Activated T-cell treated with anti-CD3 and anti-CD28 coated beads for 48 hours (primary cell): ENCODE measurements at places on chromosomes 11 and 22.
A peak's percentile ranks its signal among the peaks of the same experiment; 100 is the strongest.

DNA sequence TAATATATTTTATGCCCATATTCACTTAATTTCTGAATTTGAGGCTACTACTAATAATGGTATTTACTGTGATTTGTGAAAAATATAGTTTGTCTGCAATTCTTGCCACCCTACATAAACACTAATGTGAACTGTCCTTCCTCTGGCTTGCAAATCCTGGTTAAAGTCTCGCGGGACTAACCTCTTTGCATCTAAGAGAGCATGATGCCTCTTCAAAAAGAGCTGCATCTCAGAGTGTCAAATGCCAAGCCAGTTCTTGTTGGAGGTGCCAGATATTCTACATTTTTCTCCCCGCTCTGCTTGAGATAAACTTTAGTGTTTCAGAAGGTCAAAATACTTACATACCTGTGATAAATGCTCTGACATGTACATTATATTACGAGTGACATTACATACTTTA lies 2.1 kb downstream of the ARHGAP42 start:
- DNase-seq: no peak

DNA sequence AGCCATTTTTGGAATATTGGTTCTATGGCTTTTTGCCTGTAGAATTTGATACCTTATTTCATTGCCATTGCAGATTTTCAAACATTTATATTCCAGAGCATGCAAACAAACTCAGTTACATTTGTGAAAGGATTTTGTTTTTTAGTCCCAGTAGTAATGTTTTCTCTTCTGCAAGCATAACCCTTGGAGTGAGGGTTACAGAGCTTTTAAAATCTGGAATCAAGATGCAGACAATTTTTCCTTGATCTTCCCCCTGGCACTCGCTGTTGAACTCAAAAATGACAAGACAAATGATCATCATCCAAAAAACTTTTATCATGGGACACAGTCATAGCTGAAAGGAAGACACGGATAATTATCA lies 20.8 kb downstream of the BBOX1 start:
- no peak for DNase-seq

GRCh38 chr11:92784331-92784730 lies 185.1 kb upstream of the MTNR1B start:
- no peak for DNase-seq

DNA sequence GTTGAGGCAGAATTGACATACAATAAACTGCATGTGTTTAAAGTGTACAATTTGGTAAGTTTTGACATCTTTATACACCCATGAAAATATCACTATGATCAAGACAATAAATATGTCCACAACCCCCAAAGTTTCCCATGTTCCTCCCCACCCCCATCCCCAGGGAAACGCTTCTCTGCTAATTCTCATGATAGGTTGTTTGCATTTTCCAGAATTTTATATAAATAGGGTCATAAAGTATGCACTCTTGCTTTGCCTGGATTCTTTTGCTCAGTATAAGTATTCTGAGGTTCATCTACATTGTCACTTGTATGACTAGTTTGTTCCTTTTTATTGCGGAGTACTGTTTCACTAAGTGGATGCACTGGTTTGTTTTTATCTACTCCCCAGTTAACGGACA lies 35.6 kb downstream of the MYEOV start:
- DNase-seq: no peak

DNA sequence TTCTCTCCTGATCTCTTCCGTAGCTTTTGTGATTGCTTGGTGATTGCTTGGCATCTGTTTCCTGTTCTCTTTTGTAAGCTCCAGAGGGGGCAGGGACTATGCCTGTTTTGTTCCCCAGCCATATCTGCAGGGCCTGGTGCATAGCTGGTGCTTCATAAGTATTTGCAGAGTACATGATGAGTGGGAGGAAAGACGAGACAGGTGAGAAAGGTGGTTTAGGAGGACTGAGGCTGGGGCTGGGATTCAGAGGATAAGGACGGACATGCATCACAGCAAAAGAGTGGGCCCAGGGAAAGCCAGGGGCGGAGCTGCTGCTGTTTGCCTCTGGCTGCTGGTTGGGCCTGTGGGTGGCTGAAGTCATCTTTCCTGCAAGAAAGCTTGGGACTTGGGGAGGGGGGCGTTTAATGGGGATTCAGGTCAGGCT lies 62.4 kb downstream of the DSCAML1 start:
- DNase-seq: no peak

DNA sequence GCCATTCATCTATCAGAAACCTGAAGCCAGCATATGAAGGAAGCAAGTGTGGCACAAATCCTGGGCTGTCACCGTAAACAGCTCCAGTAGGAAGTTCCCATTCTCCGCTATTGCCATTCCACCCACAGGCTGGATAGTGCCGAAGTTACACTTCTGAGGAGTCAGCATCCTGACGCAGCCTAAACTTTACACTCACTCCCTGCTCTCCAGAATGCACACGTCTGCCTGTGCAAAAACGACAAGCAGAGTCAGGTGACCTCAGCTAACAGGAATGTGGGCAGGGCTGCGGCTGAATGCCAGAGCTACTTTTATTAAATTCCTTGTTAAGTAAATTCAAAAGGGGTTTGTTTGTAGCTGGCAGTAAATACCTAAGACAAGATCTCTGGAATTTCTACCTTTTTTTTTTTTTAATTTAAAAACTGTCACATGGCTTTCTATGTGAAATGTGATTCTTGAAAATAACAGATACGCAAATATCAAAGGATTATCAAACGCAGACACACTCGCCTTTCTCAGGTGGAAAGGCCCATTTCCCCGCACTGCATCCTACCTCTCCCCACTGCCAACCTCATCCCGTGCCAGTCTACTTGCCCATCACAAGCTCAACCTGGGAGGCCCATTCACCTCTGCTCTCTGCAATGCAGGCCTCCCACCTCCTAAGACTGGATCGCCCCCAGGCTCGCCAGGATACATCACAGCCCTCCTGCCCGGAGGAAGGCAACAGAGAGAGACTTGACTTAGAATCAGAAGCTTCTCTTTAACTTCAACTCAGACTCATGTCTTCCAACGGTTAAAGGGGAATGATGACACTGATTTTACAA lies 33.5 kb downstream of the NFRKB start:
- DNase-seq: no peak

DNA sequence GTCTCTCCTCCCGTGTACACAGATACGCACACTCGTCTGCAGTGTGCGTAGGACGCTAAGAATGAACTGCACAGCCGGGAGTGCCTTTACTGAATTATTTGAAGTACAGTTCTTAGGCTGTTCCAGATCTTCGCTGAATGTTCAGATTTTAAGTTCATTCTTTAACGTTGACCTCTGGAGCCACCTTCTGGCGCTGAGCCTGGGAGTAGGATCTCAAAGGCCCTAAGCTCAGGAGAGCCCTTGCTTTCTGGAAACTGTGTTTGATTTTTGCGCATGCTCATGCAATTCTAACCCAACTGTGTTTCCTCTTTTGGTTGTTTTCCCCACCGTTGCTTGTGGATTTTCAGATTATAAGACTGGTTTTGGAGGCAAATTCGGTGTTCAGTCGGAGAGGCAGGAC lies 22.8 kb downstream of the CTTN start:
- DNase-seq: no peak

DNA sequence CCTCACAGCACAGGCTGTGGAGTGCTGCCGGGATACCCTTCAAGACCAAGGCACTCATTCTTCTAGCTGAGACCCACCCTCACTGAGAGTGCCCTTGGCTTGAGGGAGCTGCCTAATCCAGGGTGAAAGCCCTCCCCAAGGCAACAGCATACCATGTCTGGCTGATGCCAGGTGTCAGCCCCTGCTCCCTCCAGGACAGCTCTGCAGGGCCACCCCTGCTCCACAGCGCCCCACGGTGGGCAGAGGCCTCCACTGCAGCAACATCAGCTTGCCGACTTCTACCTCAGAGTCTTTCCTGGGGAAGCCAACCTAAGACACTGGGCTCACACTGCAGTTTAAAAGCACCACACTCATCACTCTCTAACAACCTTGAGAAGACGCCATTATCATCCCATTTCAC lies 29.0 kb downstream of the TTLL1 start:
- peak; percentile 58 for DNase-seq

DNA sequence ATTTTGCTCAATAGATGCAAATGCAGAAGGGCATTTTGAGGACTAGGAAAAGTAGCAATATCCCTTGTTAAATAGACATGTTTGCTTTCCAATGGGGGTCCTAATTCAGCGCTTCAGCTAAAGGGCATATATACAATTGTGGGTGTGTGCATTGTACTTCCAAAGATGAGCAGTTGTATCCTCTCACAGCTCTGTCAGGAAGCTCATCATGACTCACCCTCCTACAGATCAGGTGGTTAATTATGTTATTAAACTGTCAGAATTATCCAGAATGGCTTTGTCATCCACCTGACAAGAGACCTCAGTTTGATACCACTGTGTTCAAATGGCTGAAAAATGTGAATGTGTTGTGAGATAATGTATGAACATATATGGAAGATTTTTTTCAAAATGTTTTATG lies 252.2 kb upstream of the MTNR1B start:
- no peak for DNase-seq

DNA sequence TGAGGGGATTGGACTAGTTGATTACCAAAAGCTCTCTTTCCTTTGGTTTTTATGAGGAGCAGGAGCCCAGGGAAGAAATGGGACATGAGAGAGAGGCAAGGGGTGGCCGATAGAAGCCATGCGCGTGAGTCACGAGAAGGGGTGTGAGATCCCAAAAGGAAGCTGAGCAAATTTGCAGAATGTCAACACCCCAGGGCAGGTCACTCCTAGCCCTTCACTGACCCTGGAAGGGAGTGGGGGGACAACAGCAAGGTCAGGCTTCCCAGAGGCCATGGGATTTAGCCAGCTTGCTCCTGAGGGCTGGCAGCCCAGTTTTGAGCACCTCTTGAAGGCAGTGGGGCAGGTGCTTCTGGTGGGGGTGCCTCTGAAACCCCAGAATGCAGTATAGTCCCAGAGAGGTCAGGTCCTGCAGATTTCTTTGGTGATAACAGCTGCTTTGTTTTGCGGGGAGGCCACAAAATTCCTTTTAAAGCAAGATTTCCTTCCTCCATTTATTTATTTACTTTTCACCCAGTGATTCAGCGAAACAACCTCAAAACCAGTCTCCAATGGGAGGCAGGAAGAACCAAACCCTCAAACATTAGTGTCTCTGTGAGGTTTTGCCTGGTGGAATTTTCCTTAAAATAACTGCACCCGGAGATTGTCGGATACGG lies 40.1 kb upstream of the TIMP3 start:
- no peak for DNase-seq

DNA sequence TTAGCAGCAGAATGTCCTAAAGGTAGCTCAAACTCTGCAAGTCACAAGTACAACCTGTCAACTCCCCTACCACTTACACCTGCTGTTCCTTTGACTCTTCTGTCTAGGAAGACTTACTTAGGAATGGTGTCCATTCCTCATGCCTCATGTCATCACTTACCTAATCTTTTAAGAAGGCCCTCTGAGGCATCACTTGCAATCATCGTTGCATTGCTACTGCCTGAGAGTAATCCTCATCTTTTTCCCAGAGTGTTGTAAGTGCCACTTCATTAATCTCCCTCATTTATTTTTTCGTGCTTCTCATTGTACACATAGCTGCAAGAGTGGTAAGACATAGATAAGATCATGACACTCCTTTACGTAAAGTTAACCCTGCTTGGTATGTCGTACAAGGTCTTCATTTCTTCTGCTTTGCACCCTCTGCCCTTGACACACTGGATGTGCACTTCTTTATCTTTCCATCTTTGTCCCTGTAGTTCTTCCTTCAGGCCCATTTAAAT lies 54.6 kb downstream of the SFI1 start:
- DNase-seq: no peak

GRCh38 chr11:96091476-96091875 lies 167.6 kb upstream of the MTMR2 start:
- no peak for DNase-seq

- no peak for DNase-seq
These were observed 6.7 kb upstream of the AHNAK start for GRCh38 chr11:62553080-62553838.

DNA sequence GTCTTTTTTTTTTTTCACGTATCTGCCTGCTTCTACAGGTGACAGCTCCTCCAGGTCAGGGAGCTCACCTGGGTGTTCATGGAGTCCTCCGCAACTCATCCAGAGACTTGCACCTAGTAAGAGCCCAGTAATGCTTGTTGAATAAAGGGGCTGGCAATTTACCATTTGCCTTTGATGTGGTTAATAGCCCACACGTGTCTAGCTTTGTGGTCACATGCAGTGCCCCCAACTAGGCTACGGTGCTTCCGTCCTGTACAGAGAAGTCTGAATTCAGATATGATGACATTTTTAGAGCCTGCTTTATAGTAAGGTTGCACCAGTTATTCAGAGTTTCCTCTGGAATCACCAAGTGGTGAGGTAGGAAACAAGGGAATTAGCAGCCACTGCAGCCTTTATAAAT lies 199.4 kb upstream of the MTMR2 start:
- DNase-seq: no peak

DNA sequence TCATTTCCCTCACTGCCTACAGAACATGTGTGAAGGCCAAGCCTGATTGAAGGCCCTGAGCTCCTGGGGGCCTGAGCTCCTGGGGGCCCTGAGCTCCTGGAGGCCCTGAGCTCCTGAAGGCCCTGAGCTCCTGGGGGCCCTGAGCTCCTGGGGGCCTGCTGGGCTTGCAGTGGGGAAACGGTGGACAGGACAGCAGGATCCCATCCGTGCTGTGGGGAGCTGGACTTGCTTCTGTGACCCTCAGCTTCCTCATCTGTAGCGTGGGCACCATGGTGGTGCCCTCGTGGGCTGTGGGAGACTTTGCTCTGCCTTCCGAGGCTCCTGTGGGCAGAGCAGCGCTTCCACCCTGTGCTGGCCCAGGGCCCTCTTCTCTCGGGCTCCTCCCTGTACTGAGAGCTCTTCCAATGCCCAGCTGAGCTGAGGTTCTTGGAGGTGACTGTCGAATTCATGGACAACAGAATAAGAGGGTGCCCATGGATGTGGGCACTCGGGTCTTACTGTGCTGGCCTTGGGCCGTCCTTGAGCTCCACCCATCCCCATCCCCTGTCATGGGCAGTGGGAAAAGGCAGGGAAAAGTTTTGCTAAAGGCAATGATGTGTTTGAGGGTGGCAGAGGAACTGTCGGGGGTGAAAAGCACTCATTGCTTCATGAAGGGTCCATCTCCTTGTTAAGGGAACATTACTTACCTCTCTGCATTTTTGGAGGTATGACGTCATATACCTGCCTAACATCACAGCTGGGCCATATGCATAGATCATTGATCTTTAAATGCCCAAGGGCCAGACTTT lies 786.7 kb downstream of the TBC1D22A start:
- DNase-seq: no peak

DNA sequence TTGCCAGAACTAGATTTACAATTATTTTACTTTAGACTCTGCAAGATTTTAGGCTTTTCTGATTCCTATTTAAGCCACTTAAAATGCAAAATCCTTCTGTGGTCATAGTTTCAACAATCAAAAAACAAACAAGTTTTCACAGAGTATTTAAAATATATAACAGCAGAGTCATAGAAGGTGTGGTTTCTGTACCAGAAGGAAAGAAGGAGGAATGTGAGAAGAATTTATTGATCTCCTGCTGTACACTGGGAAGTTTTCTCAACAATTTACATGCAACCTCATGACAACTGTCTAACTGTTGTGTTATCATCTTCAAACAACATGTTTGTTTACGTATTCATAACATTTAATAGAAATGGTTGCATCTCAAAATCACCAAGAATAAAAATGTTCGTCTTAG lies 102.3 kb upstream of the CEP126 start:
- no peak for DNase-seq
